ENCODE measurements at places on chromosomes 6 and 20.

- DNase-seq, result no peak
Measured at GRCh38 chr6:155584006-155584405, 128.4 kb upstream of the NOX3 start.

- DNase-seq, result no peak
Measured at GRCh38 chr6:139711804-139712585, 337.5 kb upstream of the CITED2 start.

GRCh38 chr6:105280033-105280432 is 100.2 kb upstream of the POPDC3 start:
- DNase-seq, result no peak

- no peak for DNase-seq
Measured at GRCh38 chr6:13733178-13733887, 21.7 kb upstream of the RANBP9 start.

GRCh38 chr6:116354236-116354635 is 16.5 kb upstream of the DSE start:
- no peak for DNase-seq

DNA sequence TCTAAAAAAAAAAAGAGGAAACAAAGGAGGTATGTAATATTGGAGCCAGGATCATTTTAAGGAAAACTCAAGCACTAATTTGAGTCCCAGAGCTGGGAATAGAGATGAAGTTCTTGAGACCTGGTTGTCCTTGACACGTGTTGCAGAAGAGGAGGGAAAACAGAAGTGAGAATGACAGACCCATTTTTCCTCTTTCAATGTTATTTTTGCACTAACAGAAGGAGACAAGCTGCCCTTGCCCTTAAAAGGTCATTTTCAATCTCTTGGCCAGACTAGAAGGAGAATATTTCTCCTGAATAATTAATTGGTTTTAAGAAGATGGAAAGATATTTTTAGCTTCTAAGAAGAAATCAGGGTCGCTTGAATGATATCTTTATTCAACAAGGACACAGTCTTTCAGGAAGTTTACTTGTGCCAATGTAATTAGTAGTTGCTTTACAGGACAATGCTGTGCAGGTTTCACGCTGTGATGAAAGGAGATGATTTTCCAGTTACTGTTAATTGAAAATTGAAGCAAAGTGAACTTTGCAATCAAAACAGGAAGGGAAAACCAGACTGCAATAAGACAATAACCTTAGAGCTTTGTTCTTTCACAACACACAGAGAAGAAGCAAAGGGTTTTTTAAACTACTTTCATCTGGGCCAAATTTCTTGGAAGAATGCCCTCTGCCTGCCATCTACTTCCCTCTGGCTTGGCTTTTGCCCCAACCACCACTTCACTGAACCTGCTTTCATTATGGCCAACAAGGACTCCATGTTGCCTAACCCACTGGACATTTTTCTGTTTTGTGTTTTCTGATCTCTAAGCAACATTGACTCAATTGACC is 107.8 kb upstream of the SHLD1 start:
- DNase-seq, result no peak

DNA sequence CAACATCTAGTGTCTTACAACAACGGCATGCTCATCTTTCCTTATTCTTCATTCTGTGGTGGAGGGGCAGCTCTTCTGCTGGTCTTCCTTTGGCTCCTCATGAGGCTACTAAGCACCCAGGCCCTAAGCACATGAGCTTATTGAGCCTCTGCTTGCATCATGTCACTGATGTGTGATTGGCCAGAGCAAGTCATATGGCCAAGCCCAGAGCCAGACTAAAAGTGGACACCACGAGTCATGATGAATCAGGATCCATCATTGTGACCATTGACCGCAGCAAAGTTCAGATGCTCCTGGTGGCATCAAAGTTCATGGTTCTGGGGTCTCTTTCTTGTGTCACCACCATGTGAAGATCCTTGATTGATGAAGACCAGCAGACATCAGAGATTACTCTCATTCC is 192.0 kb upstream of the FOXA2 start:
- no peak for DNase-seq

DNA sequence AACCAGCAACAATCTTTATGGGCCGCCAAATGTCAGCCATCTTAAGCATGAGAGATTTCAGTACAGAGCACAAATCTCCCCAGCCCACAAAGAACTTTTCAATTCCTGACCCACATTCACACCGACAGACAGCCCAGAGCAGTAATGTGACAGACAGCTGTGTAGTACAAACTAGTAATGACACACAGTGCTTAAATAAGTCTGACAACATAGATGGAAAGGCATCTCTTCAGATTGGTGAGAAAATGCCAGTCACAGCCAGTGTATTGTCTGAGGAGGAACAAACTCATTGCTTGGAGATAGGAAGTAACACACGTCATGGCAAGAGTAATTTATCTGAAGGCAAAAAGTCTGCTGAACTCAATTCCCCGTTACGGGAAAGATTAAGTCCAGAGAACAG is 36.0 kb downstream of the KIZ start:
- DNase-seq, result no peak

GRCh38 chr6:91708534-91708933 is 1121.7 kb upstream of the MAP3K7 start:
- DNase-seq, result no peak

DNA sequence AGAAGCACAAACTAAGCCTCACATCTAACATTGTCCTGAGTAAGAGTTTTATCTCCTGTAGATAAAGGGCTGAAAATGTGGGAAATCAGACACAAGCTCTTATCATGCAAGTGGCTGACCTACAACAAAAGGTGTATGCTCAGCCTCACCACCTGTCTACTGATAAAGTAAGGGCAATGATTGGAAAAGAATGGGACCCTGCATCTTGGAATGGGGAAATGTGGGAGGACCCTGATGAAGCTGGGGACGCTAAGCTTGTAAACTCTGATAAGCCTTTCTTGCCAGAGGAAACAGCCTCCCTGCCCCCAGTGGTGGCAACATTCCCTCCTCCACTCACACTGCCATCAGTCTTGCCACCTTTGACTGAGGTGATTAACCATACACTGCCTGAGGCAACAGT is 166.6 kb downstream of the KHDRBS2 start:
- no peak for DNase-seq

- DNase-seq, result no peak
Measured at GRCh38 chr20:48186447-48186846, 401.2 kb upstream of the SULF2 start.

DNA sequence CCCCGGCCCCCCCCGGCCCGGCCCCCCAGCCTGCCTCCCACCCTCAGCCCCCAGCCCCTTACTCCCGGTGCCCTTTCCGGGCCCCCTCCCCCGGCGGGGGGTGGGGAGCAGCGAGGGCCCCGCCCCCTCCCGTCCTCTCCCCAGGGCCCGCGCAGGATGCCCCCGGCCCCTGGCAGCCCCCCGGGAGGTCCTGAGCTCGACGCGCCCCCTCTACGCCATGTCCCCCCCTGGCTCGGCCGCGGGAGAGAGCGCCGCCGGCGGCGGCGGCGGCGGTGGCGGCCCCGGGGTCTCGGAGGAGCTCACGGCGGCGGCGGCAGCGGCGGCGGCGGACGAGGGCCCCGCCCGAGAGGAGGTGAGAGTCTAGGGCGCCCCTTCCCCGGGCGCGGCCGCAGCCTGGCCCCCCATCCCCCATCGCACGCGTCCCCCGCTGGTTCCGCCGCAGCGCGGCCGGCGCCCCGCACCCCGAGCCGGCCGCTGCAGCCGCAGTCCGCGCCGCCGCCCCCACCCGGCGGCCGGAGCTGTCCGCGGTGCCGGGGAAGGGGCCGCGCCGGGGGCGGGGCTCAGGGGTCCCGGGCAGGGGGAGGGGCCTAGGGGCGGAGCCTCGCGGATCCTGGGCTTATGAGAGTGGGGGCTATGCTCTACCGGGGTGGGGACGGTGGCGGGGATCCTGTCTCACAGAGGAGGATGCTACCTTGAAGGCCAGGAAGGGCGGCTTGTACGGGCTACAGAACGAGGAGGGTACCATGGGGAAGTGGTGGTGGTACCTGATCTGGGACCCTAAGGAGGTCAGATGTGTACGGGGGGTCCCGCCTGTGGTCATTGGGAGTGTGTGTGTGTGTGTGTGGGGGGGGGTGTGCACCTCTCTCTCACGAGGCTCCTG is 516 bp downstream of the TMEM151B start:
- DNase-seq, result no peak

DNA sequence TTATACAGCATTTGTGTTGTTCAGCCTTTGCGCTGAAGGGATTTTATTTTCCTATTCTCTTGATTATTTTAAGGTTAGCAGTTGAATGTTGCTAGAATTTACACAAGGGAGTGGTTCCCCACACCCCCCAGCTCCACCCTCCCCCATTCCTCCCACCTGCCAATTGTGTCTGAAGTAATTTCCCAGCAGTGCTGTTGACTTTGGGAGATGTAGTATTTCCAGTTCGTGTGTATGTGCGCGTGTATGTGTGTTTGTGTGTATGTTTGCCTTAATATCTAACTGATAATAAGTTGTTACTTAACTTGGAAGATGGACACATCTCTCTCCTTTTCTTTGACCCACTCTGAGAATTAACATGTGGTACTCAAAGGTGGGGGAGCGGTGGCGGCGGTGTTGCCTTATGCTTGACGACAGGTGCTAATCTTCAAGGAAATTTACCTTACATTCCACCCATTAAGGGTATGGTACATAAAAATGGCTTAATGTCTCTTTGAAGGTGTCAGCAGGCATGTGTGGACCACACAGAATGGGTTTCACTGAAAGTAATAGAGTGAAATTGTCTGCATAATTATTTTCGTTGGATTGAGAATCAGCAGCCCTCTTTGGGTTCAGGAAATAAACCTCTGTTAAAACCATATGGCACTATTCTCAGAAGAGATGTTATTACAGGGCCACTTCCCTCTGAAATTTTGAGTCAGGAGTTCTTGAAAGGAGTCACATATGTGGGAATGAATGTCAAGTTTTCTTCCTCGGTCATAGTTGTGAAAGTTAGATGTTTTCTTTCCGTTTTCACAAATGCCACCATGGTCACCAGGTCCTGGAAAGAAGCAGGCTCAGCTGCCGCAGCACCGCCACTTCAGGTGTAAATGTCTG is 95.6 kb upstream of the SUPT3H start:
- no peak for DNase-seq

DNA sequence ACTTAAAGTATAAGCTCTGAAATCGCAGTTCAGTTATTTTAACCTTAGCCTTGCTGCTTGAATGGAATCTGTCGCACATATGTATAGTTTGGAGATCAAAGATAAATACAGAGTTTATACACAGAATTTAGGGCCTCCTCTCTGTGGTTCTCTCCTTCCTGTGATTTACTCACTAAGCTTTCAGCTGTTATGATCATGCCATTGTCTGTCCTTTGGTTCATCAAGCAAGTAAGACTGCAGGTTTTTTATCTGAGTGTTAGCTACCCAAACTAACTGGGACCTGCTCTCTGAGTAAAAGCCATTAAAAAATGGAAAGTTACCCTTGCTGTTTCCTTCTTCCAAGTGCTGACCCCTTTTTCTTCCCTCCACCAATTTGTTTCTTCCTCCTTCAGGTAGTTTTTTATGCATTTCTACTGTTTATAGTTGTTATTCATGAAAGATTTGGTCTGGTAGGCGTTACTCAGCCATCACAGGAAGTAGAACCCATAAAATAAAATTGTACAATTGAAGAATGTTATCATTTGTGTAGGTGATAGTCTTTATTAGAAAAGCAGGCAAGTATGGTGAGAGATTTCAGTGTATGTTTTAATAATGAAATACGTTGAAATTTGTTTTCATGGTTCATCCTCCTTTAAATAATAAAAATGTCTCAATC is 33.7 kb upstream of the SUMO4 start:
- DNase-seq, result no peak

GRCh38 chr6:79650950-79651349 is 19.8 kb downstream of the SH3BGRL2 start:
- no peak for DNase-seq

- DNase-seq, result peak; percentile 15
Measured at GRCh38 chr20:61933951-61934715, 131.5 kb downstream of the TAF4 start.

DNA sequence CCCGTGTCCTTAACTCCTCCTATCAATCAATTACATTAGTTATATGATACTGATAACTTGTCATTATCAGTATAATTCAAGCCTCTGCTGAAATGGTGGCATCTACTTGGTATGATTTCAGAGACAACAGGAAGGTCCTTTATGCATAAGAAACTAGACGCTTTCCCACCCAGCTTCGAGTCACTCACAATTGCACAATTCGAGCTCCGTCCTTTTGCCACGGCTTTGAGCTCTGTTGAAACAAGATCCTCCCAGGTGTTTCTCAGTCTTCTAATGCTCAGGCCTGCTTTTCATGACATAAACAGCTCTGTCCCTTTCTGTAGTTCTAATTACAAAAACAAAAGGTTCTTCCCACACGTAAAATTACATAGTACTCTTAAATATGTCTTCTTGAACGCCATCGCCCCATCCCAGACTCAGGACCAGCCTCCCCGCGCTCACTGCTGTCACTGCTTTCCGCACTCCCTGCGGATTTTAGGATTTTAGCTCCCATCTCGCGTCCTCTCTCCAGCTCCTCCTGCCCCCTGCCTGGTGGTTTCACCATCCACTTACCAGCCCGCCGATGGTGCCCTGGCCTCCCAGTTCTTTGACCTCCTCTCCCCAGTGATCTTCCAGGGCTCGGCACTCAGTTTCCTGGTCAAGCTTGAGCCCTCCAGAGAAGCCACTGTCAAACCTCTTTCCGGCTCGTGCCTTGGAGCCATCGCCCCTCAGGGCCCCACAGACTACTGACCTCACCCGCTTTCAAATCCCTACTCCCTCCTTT is 23.2 kb upstream of the PNPLA1 start:
- DNase-seq, result no peak

DNA sequence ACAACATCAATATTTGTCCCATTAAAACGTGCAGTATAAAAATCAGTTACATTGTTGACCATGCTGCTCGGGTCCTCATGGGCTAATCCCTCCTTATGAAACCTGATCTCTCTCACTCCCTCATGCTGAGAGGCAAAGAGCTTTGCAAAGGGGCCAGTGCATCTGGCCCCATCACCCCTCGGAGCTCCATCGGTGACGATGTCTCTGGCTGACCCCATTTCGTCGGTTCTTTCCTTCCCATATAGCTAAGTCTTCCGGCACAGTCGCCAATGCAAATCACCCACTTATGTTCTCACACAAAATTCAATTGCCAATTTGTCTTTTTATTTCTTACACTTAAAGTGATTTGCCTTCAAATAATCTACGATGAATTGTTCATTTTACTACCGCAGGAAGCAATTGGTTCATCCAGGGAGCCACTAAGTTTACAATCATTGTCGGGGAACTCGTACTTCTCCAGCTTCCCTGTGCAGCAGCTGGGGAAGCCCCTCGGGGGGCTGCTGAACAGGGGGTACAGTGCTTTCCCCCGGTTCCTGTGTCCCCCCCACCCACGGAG is 199.8 kb upstream of the CDH4 start:
- no peak for DNase-seq

Data from activated CD4-positive, CD25-positive, alpha-beta regulatory T cell treated with anti-CD3 and anti-CD28 coated beads, Interleukin-2, amount 50 U/mL, for 72 hours (primary cell).